A549 (cell line): ENCODE measurements at places on chromosomes 12 and 14.

GRCh38 chr12:49227713-49228112 is 37.2 kb upstream of the TUBA1C start:
- DNase-seq: no peak

DNA sequence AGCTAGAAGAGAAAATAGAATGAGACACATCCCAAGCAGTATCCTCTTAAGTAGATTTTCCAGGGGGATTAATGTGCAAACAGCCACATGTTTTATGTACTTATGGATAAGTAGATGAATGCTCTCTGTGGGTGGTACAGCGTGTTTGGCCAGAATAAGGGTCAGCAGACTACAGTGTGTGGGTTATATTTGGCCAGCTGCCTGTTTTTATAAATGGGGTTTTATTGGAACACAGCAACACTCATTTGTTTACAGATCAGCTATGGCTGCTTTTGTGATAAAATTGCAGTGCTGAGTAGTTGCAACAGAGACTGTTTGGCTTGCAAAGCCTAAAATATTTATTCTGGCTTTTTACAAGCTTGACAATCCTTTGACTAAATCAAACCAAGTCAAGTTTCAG is 780.2 kb upstream of the SEL1L start:
- no peak for DNase-seq

DNA sequence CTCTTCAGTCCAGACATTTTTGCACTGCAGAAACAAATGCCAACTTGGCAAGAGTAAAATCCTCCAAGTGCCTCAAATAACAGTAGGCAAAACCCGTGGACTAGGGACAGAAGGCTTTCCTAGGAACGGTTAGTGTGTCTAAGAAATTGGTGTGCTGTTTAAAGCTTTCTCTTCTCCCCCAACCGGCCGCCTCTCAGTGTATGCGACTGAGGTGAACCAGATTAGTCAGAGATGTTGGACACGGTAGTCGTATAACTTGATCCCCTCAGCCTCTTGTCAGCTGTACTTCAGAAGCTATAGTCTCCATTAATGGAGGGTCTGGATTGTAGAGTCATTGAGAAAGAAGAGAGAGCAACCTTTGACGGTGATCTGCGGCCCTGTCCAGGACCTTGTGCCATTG is 21.7 kb downstream of the PPFIBP1 start:
- DNase-seq: no peak

- DNase-seq: no peak
Measured at GRCh38 chr12:29640589-29641345, 143.0 kb downstream of the TMTC1 start.

DNA sequence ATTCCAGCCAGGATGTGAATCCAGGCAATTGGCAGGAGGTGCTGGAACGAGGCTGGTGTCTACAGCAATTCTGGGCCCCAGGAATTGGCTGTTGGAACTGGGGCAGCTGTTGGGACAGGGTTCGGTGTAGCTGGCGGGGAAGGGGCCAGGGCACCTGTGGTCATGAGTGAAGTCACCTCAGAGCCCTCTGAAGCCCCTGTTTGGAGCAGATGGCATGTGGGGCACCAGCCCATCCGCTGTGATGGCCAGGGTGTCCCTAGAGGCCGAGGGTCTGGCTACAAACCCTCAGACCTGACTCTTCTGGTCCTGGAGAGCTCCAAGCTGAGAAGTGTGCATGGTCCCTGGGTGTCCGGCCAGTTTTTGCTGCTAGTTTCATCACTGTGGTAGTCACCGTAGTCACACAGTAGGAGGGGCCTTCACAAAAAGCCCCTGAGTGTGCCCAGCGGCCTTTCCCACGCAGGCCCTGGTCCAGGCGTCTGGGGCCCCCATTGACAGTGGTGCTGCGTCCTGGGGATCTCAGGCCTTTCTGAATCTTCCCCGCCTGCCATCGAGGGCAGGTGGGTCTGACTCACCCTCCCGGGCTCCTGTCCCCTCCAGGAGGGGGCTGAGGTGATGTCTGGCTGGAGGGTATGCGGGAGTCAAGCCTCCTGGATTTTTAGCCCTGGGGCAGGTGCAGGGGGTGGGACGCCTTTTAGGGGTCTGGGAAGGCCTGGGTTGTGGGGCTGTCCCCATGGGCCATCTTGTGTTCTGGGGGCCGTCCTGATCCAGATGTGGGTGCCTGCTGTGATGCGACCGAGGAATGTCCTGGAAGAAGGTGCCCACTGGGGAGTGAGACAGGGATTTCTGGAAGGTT is 368.0 kb downstream of the TMEM121 start:
- DNase-seq: no peak

GRCh38 chr12:9244894-9245293 is 36.7 kb upstream of the PZP start:
- DNase-seq: peak; percentile 4

- DNase-seq: peak; percentile 87
Measured at GRCh38 chr12:116385486-116386217, 108.2 kb upstream of the MED13L start.

- no peak for DNase-seq
Measured at GRCh38 chr12:66602483-66603143, 76.3 kb downstream of the GRIP1 start.

- no peak for DNase-seq
Measured at GRCh38 chr12:9327320-9327719, 119.1 kb upstream of the PZP start.

DNA sequence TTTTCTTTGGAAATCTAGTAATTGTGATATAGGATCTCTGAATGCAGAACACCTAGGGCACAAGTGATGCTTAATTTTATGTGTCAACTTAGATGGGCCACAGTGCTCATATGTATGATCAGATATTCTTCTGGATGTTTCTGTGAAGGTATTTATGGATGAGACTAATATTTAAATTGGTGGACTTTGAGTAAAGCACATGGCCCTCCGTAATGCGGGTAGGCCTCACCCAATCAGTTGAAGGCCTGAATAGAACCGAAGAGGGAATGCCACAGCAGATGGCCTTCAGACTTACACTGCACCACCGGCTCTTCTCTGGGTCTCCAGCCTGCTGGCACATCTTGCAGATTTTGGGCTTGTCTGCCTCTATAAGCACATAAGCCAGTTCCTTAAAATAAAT is 60.0 kb downstream of the ETV6 start:
- DNase-seq: no peak

GRCh38 chr12:45863332-45863731 is 127.0 kb downstream of the SCAF11 start:
- no peak for DNase-seq

GRCh38 chr14:61391119-61391518 is 69.7 kb downstream of the PRKCH start:
- DNase-seq: no peak

DNA sequence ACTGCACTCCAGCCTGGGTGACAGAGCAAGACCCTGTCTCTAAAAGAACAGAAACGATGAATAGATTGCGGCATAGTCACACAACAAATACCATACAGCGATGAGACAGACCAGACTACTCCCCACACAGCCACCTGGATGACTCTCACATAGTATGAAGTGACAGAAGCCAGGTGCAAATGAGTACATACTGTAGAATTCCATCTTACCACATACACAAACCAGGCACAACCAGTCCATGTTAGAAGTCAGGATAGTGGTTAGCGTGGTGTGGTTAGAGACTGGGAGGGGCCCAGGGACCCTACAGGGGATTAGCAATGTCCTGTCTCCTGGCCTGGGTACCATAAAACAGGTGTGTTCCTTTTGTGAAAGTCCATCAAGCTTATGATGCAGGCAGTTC is 53.8 kb downstream of the FAM222A start:
- no peak for DNase-seq

DNA sequence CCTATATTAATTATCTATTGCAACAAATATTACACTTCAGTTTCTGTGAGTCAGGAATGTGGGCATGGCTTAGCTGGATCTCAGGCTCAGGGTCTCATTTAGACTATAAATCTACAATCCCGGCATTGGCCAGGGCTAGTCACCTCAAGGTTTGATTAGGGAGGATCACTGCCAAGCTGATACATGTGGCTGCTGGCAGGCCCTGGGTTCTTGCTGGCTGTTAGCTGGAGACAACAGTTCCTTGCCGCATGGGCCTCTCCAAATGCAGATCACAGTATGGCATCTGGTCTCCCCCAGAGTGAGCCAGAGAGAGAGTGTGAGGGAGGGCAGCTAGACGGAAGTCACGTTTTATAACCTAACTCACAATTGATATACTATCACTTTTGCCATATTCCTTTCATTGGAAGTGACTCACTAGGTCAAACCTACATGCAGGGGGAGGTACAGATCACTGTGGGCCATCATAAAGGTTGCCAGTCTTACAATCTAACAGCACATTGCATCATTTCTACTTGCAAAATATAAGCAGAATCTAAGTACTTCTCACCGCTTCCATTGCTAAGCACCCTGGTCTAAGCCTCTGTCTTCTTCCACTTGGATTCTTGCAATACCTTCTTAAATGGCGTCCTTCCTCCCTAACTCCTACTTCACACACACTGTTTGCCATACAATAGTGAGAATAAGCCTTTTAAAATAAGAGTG is 174.0 kb upstream of the ARHGAP5 start:
- DNase-seq: no peak
